ENCODE measurements at places on chromosomes 11 and 22.
A peak's percentile ranks its signal among the peaks of the same experiment; 100 is the strongest.

DNA sequence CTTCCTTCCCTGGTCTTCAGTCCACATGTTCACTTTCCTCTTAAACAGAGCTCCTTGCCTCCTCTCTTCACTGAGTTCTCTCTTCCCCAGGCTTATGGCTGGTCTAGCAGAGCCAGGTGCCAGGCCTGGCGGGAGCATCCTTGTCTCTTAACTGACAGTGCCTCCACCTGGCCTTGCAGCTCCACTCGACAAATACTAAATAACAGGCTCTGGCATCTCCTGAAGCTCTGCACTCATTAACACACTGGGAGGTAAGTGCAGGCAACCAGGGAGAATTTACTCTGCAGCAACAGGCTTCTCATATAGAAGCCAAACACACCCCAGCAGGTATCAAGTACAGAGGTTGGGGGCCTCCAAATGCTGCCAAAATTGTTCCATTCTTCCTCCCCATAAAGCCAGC lies 438.1 kb downstream of the SOX6 start:
- no peak for DNase-seq

DNA sequence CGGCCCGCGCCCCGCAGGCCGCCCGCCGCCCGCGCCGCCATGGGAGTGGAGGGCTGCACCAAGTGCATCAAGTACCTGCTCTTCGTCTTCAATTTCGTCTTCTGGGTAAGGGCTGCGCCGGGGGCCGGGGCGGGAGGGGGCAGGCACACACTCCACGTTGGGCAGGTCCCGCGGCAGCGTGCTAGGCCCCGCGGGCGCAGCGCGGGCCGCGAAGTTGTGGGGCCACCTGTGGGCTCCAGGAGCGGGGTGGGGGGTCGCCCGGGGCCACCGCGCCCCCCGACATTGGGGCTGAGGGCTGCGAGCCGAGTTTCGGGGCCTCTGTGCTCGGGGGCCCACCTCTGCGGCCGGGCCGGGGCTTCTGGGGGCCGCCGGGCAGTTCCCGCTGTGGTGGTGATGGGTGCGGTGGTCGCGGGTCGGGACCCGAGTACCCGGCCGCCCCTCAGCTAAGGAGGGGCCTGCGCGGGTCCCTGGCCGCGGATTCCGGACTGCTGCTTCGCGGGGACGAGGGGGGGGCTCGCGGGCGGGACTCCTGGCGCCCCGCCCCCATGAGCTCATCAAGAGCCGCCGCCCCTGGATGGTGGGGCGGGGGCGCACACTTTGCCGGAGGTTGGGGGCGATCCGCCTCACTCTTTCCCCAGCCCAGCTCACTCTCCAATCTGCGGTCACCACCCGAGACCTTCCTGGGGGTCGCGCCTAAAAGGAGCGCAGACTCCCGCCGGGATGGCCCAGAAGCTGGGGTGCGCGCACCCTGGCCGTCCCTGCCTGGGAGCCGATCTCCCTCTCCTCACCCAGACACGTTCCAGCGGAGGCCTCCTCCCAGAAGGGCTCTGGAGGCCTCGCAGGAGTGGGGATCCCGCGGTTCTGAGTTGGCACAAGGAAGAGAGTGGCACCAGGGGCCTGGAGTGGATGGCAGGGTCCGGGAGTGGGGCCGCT lies 667 bp downstream of the CD81 start:
- peak; percentile 78 for DNase-seq

DNA sequence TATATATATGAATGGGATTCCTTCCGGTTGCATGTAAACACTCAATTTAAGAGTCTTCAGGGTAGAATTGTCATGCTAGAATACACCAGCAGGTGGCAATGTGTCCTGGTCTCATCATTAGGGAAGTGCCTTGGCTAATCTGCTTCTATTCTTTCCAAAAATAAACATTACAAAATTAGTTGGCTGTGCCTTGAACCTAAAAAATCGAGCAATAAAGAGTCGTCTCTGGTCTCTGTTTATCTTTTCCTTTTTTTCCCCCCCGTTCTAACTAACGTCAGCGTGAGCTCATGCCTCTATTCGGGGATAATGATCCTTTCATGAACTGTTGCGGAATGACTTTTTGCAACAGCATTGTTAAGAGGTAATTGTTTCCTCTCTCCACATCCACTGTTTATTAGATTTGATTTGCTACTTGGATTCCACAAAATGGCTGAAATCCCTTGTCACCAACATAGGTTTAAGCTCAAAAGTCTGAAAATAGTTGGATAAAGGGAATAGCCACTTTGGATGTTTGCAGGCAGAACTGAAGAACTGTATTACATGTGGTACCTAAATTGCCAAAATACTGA lies 1.2 kb upstream of the ARHGEF12 start:
- peak; percentile 85 for DNase-seq

- peak; percentile 58 for DNase-seq
Measured at GRCh38 chr22:37519268-37520195, at the start of gene CARD10. Gene CARD10, minus strand, starts transcription at chr22:37519415. Its CDS starts 215 bp downstream, at chr22:37519200.

DNA sequence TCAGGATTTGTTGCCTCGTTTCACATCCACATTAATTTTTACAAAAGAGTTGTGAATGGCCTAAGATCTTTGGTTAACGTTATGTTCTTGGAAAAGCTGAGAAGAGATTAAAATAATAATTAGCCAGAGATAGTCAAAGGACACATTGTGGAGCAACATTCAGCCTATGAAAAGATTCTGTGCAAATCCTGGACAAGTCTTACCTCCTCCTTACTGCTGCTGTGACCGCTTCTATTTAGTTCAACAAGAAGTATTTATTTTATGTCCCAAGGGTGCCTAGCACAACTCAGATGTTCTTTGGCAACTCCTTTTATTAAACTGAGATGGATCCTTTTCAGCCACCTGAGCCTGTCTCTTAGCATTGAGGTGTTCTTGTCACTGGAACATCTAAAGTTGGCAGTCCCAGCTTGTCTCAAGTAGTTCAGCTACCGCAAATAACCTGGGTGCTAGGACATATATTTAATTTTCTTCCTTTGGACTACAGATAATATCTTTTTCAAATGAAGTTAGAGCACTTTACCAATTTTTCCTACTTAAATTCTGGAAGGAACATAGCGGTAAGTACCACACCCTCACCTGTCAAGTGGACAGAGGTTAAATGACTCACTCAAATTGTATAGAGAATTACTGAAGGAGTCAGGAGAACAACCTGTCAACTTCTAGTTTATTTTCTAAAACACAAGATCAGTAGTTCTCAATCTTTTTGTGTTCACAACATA lies 80.5 kb upstream of the CHRM4 start:
- DNase-seq, result no peak

- peak; percentile 75 for DNase-seq
Measured at GRCh38 chr11:130131961-130132850, 27.4 kb upstream of the ST14 start.

DNA sequence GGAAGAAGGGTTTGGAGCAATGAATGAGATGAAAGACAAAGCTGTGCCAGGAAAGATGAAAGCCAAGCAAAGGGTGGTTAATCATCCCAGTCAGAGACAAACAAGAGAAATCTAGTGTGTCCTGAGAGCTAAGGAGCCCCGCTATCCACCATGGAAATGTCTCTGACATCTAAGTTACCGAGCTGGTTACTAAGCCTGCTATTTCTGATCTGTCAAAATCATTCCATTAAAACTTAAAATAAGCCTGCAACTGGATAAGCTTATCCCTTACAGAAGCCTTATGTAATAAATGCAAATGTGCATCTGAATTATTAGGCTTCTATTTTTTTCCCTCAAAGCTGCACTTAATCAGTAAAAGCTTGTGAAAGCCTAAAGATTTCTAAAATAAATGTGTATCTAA lies 22.1 kb upstream of the SESN3 start:
- peak; percentile 27 for DNase-seq

DNA sequence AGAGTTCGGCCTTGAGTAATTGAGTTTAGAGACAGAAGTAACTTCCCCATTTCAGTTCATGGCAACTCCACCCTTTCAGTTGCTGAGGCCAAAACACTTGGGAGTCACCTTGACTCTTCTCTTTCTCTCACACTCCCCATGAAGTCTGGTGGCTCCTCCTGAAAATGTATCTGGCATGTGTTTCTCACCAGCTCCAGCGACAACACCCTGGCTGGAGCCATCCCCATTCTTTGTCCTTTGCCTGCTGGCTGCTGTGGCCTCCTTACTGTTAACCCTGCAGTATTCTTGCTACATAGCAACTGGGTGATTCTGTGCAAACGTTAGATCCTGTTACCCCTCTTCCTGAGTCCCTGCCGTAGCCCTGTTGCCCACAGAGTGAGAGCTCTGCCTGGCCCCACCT lies 23.8 kb downstream of the SLC6A5 start:
- no peak for DNase-seq

GRCh38 chr11:119148720-119149017 lies 183 bp upstream of the ABCG4 start:
- no peak for DNase-seq

DNA sequence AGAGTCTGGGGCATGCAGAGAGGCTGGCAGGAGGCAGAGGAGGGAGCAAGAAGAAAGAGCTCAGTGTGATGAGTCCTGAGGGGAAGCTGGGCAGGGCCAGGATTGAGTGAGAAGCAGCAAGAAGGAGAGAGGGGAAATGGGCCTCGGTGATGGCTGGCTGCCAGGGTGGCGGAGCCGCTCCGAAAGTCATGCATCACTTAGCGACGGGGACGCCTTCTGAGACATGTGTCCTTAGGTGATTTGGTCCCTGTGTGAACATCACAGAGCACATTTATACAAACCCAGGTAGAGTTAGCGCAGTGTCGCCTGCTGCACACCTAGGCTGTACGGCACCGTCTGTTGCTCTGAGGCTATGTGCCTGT lies 15.1 kb downstream of the TBC1D22A start:
- DNase-seq, result no peak

- no peak for DNase-seq
Measured at GRCh38 chr11:129888451-129888850, 6.9 kb downstream of the NFRKB start.

GRCh38 chr22:45341498-45341897 lies 31.8 kb downstream of the FAM118A start:
- DNase-seq, result no peak

GRCh38 chr11:69848201-69848600 lies 29.0 kb upstream of the FGF3 start:
- no peak for DNase-seq

- no peak for DNase-seq
Measured at GRCh38 chr11:1345737-1346513, 36.5 kb upstream of the TOLLIP start.

DNA sequence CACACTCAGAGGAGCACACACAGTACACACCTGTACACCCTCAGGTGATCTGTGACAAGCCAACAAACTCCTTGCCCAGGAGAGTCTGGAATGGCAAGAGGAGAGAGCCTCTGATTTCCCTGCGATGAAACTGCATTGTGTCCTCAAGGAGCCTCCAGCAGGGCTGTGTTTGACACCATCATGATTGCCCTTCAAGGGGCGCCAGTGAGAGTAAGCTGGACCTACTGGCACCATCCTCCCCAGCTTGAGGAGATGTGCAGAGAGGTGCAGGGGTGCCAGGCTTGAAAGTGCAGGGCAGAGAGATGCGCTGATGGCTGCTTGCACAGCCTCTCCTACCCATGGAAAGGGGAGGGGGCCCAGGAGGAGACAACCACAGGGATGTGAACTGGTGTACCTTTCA lies 188.8 kb upstream of the CADM1 start:
- DNase-seq, result no peak

DNA sequence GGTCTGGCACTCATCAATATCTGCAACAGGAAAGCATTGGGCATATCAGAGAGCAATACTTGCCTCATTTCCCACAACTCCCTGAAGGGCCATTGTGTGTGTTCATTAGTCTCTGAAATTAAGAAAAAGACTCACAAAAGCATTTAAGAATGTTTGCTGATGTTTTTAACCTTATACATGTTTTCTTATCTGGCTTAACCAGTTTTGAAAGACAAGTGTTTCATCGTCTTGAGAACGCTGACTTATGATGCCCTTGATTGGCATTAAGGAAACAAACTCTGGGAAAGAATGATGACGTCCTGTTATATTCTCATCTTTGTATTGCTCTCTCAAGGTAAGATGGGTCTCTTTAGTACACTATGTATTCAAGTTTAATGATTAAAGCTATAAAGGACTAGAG lies 32.0 kb downstream of the SCUBE2 start:
- DNase-seq, result no peak

DNA sequence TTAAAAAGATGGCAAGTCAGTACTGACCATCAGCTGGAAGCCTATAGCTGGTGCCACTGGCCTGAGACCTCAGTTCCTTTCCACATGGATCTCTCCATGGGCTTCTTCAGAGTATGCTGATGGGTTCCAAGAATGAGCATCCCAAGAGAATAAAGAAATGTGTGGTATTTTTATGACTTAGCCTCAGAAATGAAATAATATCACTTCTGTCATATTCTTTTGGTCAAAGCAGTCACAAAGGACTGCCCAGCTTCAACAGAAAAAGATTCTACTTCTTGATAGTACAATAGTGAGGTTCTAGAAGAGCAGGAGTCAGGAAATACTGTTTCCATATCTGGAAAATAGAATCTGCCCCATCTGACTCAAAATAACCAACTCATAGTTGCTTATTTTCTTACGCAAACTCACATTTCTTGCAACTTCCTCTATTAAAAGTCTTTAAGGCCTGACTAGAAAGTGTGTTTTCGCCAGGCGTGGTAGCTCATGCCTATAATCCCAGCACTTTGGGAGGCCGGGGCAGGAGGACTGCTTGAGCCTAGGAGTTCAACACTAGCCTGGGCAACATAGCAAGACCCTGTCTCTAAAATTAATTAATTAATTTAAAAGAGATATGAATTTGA lies 116.9 kb downstream of the SIK3 start:
- DNase-seq, result no peak

DNA sequence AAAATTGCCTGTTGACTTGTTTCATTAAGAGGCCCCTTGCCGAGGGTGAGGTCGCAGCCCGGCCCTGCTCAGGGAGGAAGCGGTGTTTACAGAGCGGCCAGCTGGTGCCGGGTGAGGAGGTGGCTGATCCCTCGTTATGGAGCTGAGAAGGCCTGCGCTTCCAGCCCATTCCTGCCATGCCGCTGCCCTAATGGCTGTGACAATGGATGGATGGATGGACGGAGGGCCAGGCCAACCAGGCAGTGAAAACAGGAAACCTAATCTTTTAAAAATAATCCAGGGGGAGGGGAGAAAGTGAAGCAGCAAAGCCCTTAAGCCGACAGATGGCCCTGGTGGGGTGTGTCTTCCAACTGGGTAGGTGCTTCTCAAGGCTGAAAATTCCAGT lies 38.5 kb downstream of the BCR start:
- DNase-seq, result no peak
